Muscle of back (tissue), 13 donors: ENCODE measurements at places on chromosomes 4 and X. TPM values are rescaled to one million over a fixed set of nuclear protein-coding genes. Genes with fewer than 3 reads are reported as not detected.

ZNF81 gene
- 4.9 TPM for polyA plus RNA-seq

PLAC1 gene
- polyA plus RNA-seq, result 2.9 TPM

GLRA3 gene
- not detected for polyA plus RNA-seq

HMGB3 gene
- polyA plus RNA-seq, result 59.9 TPM

CSAG3 gene
- not detected for polyA plus RNA-seq

PABPC1L2B gene
- polyA plus RNA-seq, result not detected

AFP gene
- polyA plus RNA-seq, result 0.43 TPM

ETNPPL gene
- polyA plus RNA-seq, result 0.28 TPM

XK gene
- 5.3 TPM for polyA plus RNA-seq

CAPN6 gene
- polyA plus RNA-seq, result 565 TPM

CLDN34 gene
- polyA plus RNA-seq, result not detected

SERTM2 gene
- polyA plus RNA-seq, result 1.0 TPM

DNA sequence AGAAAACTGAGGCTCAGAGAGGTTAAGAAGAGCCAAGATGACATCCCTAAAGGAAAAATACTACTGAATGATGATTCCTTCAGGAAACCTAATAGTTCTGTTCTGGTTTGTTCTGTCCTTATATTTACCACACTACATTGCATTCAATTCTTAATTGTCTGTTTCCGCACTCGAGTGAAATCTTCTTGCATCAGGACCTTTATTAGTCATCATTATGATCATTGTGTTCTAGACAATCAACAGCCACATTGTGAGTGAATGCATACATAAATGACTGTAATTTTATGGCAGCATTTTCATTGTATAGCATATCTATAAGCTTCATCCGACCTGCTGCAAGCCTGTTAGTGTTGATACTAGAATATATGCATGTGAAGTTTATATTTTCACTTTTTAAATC, 156.7 kb upstream of the FAM241A start:
- no peak for DNase-seq

- DNase-seq, result no peak
Measured at GRCh38 chr4:148330724-148331123, 111.5 kb downstream of the NR3C2 start.

- no peak for DNase-seq
Measured at GRCh38 chrX:109696146-109696740, 36.8 kb downstream of the ACSL4 start.

- no peak for DNase-seq
Measured at GRCh38 chr4:153113838-153114105, 90.5 kb upstream of the TRIM2 start.

DNA sequence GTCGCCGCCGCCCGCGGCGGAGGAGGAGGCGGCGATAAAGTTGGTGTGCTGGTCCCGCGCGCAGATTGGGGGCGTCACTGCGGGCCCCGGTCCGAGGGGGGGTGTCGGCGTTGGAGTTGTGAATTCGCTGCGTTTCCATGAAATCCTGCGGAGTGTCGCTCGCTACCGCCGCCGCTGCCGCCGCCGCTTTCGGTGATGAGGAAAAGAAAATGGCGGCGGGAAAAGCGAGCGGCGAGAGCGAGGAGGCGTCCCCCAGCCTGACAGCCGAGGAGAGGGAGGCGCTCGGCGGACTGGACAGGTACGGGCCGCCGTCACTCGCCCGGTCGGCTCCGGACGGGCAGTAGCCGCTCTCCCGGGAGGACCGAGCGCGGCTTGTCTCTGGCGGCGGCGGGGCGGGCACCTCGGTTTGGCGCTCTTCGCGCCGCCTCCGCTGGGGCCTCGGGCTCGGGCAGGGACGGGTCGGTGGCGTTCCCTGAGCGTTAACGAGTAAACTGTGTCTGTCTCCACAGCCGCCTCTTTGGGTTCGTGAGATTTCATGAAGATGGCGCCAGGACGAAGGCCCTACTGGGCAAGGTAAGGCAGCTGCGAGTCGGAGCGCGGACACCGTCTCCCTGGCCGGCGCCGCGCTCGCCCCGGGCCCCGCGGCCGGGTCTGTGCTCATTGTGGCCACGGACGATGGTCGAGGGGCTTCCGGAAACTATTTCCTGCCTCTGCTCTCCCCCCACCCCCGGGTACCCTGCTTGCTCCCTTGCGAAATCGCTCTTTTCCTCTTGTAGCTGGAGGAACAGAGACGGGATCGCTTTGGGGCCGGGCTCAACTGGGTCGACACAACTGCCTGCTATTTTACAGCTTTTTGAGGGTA, 658 bp downstream of the KDM6A start:
- peak; percentile 30 for DNase-seq

- DNase-seq, result peak; percentile 73
Measured at GRCh38 chr4:88759895-88760290, 62.3 kb upstream of the NAP1L5 start.

DNA sequence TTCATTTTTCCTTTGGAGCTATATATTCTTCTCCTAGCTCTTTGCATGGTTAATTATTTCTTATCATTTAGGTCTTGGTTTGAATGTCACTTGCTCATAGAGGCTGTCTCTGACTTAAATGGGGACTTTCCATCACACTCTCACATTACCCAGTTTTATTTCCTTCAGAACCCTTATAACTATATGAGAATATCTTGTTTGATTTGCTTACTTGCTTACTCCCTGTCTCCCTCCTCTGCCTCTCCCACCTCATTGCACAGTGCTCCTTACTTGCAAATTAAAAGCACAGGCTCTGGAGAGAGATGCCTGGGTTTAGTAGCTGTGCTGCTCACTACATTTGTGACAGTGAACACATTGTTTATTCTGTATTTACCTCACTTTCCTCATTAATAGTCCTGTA, 174.6 kb downstream of the SOWAHB start:
- no peak for DNase-seq

- DNase-seq, result peak; percentile 16
Measured at GRCh38 chr4:181745933-181746625, 497.1 kb upstream of the TENM3 start.

DNA sequence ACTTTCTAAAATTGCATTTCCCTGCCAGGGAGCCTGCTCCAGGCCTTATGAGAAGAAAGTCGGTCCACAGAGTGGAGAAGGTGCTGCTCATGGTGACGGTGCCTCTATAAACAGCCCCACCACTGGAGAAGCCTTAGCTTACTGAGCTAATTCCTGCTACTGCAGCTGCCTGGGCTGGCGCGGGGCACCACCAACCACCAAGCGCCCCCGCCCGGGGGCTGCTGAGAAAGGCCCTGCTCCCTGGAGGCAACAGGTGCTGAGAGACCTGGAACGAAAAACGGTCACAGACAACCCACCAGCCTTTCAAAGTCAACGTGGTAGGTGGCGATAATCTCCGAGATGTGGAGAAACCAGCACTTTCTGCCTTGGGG, 2.9 kb downstream of the HCFC1 start:
- DNase-seq, result no peak

DNA sequence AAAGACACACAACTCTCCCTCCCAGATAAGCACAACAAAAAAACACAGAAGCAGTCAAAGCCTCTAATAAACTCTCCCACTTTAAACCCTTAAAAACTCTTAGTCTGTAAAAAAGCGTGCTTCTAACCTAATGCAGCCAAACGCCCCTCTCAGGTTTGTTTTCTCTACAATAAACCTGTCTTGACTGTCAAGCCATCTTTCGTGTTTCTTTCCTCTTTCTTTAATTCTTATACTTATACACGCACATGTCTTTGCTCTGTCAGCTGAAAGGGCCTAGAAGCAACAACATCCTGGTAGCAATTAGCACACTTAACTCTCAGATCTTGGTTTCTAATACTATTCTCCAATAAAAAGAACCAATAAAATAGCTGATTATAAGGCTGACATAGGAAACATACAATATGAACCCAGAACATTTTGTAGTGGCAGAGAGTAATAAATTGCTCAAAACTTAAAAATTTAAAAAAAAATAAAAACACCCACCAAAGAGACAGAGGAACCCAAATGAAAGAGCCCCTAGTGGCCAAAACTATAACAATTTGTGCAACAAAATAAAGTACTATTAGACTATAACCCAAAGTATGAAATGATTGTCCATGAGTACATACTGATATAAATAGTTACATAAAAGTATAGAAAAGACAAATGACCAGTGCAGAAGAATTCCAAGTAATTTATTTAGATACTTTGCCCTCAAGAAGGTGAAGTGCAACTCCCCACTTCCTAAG, 440.4 kb upstream of the ADGRL3 start:
- DNase-seq, result no peak

DNA sequence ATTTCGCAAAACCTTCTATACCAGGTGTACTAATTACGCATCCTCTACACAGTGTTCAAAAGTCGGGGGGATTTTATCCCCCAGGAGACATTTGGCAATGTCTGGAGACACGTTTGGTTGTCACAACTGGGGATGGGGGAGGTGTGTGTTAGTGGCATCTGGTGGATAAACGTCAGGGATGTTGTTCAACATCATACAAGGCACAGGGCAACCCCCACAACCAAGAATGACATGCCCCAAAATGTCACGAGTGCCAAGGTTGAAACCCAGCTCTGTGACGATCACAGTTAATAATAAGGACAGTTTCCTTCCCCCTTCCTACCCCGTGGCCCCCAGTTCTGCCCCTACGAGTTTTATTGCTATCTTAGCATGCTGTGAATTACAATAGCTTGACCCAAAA, 15.9 kb upstream of the SEL1L3 start:
- DNase-seq, result no peak

- peak; percentile 67 for DNase-seq
Measured at GRCh38 chr4:168076989-168077725, 15.2 kb upstream of the ANXA10 start.

GRCh38 chr4:22625311-22625710, 67.4 kb upstream of the GBA3 start:
- no peak for DNase-seq

DNA sequence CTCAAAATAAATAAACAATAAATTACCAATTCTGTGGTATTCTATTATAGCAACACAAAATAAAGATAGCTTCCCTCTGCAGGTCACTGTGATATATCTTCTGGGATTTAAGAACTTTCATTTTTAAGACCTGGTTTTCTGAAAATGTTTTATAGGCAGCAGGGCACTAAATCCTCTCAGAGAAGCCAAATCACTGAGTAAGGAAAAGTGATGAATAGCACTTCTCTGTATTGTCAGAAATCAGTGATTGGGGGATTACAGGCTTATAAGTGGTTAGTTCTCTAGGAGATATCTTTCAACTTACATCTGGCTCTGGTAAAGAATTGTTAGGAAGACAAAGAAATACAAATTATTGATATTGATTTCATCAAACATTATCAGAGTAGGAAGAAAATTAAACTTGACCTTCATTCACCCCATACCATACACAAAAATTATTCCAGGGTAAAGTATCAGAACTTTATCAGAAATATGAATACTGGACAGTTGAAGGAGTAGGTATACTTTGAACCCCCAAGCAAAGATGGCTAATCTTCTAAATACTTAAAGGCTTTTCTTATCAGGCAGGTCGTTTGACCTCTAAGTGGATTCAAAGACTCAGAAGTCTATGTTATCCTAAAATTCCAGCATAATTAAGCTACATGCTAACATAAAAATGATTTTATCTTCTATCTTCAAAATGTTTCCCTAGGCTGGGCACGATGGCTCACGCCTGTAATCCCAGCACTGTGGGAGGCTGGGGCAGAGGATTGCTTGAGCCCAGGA, 81.6 kb upstream of the USP9X start:
- no peak for DNase-seq

- DNase-seq, result no peak
Measured at GRCh38 chrX:109862433-109862832, 129.4 kb upstream of the ACSL4 start.

GRCh38 chr4:177376024-177376423, 66.2 kb downstream of the AGA start:
- DNase-seq, result no peak

DNA sequence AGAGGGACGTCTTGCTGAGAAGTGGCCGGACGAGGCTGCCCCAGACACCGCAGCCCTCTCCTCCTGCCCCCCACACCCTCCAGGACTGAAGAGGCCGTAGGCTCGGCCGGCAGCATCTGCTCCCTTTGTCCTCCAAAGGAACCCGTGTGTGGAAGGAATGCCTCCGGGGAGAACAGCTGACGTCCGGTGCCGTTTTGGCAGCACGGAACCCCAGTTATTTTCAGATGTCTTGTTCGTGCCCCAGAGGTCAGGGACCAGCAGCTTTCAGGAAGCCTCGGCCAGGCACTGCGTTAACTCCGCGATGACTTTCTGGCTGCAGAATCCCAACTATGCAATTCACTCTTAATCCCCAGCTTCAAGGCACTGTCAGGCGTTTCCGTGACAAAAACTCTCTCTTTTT, 10.9 kb upstream of the PPP2R3B start:
- DNase-seq, result peak; percentile 91

DNA sequence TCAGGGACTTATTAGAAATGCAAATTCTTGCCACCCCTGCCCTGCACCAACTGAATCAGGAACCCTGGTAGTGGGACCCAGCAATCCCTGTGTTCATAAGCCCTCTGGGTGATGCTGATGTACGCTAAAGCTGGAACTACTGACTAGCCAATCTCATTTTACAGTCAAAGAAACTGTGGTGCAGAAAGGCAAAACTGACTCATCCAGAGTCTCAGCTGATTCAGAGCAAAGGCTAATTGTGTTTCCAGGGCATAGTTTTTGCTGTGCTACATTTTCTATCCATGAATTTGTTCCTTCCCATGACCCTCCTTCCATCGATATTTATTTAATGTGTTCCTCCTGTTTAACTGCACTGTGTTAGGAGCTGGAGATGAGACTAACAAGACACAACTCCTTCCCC, 207.5 kb downstream of the REPS2 start:
- DNase-seq, result no peak

DNA sequence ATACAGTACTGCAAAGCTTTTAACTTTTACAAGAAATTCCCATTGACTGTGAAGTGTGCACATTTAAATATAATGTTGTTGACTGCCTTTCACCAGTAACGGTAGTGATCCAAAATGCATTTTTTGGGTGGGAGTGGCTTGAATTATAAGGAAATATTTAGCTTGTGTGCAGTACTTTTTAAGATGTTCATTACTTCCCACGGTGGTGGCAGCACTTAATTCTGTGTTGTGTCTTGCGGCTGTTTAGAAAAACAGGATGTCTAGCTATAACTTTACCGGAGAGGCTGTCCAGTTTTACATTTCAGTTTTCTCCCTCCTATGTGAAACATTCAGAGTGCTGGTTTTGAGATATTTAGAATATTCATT, 1.7 kb downstream of the TMEM131L start:
- DNase-seq, result no peak

- DNase-seq, result no peak
Measured at GRCh38 chr4:7273738-7274297, 81.5 kb downstream of the SORCS2 start.

GRCh38 chr4:55721651-55722050, 85.6 kb upstream of the NMU start:
- no peak for DNase-seq

DNA sequence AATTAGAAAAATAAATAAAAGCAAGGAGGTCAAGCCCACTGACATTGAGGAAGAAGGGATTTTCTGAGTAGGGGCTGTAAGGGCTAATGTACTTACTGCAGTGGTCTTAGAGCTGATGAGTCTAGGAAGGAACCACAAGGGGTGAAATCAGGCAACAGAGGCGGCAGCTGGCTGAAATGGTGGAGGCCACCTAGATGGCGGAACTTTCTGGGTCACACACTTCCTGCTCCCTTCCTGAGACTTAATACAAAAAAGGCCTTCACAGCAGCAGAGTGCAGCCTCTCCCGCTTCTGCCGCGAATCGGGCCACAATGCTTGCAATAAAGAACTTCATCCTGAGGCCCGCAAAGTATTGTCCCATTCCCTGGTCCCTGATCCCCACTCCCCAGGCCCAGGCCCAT, 15.4 kb downstream of the SNX12 start:
- DNase-seq, result no peak
